ENCODE measurements at places on chromosomes 12 and 14.

- no peak for DNase-seq
Measured at GRCh38 chr14:73100334-73100733, 36.0 kb upstream of the PSEN1 start.

- DNase-seq, result no peak
Measured at GRCh38 chr12:77947330-77947729, 116.6 kb downstream of the NAV3 start.

- no peak for DNase-seq
Measured at GRCh38 chr12:47164724-47165439, 85.1 kb upstream of the AMIGO2 start.

GRCh38 chr14:25759920-25760655, 710.1 kb upstream of the STXBP6 start:
- DNase-seq, result no peak

DNA sequence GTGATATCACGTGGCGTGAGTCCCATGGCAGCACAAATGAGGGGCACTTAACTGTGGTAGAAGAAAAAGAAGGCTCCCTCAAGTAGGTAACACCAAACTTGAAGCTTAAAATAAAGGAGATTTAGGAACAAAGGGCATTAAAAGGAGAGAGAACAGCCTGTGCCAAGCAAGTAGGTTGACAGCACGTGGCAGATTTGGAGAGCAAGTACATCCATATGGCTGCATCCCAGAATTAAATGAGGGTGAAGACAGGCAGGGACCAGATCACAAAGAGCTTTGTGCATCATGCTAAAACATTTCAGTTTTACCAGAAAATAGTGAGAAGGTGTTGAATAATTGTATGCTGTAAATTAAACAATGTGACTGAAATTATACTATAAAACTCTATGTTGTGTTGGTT, 32.8 kb downstream of the KCNMB4 start:
- no peak for DNase-seq

DNA sequence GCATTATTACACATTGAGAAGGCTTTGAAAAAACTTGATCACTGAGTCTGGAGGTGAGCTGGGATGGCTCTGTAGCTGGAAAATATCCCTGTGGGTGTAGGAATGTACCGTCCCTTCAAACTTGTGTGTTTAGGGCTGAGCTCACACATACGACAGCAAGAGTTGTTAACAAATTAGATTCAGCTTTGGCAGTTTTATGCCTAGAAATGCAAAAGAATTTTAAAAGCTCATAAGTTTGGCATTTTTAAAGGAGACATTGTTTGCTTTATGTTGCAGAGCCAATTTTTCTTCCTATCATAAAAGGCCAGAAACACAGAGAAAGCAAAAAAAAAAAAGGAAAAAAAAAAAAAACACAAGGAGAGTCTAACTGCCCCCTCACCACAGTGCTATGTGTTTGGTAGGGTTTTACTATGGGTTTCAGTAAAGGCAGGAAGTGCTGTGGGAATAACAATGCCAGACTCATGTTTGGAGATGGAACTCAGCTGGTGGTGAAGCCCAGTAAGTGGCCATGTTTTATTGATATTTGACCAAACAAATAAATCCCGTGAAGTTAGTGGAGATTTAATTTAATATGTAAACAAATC, 78.4 kb downstream of the DAD1 start:
- no peak for DNase-seq

GRCh38 chr14:66152302-66152701, 333.9 kb upstream of the CCDC196 start:
- no peak for DNase-seq

GRCh38 chr14:58994130-58994529, 194.3 kb upstream of the DAAM1 start:
- no peak for DNase-seq

- DNase-seq, result no peak
Measured at GRCh38 chr14:24692382-24693352, 58.7 kb upstream of the GZMB start.

DNA sequence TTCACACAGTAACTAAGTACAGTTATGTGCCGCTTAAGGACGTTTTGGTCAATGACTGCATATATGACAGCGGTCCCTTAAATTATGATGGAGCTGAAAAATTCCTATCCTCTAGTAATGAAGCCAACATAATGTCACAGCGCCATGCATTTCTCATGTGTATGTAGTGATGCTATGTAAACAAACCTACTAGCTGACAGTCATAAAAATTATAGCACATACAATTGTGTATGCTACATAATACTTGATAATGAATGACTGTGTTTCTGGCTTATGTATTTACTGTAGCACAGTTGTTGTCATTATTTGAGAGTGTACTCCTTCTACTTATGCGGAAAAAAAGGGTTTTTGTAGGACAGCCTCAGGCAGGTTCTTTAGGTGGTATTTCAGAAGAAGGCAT, 99.7 kb downstream of the DACT1 start:
- no peak for DNase-seq

- no peak for DNase-seq
Measured at GRCh38 chr12:43011383-43011926, 421.9 kb upstream of the PRICKLE1 start.

DNA sequence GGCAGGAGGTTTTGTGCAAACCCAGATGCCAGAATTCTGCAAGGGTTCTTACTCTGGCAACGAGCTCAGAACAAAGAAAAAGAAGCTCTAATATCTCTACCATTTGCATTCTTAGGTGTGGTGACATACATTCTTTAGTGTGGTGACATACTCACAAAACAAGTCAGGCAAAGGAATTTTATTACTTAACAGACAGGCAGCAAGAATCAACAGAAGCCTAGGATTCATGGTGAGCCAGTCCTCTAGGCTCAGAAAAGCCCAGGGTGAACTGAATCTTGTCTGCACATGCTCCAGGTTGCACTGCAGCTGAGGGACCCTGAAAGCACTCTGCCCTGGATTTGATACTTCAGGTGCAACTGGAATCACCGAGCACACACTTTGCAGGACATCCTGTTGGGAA, 122.4 kb upstream of the PTPRQ start:
- no peak for DNase-seq

GRCh38 chr12:62808166-62808879, 126.6 kb downstream of the PPM1H start:
- no peak for DNase-seq

DNA sequence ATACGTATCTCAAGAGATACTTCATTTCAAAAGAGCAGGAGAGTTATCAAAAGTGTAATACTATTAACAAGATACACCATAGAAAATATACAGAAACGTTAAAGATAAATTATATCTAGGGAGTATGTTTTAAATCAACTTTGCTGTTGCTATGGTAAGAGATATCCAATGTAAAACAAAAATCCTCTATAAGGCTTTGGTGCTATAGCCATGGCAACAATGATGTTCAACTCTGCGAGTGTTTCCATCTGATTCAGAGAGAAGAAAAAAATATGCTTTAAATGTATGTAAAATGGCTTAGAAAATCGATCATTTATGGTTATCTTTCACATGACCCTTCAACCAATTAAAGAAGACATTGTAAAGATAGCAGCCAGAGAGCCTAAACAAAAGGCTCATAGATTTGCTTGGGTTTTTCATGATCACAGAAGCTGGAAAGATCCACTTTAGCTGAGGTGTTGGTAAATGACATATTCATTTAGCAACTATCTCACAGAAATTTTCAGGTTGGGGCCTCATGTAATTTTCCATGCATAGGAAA, 387.0 kb upstream of the GARIN6 start:
- no peak for DNase-seq

DNA sequence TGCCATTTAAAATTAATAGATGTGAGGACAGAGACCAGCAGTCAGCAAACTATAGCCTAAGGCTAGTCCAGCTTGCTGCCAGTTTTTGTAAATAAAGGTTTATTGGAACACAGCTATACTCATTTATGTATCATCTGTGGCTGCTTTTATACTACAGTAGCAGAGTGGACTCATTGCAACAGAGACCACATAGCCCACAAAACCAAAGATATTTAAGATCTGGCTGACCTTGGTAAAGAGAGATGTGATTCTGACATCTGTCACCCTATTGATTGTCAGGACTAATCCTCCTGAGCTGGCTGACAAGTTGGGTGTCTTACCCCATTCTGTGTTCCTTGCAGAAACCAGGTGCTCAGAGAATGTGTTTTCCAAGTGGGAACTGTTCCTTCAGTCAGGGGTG, 99.9 kb downstream of the BEGAIN start:
- DNase-seq, result no peak

Data from T follicular helper cell (primary cell).